ENCODE measurements at places on chromosomes 12 and 14. TPM values are rescaled to one million over a fixed set of nuclear protein-coding genes. Genes with fewer than 3 reads are reported as not detected.
A peak's percentile ranks its signal among the peaks of the same experiment; 100 is the strongest.

DNA sequence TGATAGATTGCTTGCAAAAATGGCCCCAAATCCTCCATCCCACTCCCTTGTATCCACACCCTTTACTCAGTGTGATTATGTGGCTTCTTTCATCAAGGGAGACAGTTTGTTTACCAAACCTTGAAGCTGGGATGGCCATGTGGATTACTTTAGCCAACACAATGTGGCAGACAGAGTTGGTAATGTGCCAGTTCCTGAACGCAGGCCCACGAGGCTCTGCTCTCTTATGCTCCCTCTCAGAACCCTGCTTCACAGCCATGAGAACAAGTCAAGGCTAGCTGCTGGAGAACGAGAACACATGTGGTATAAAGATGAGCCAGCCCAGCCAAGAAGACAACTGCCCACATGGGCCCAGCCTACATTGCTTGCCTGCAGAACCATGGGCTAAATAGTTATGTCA lies 162.3 kb downstream of the NDUFA12 start:
- no peak for DNase-seq

The TPPP2 gene
- total RNA-seq: not detected

The FGF6 gene
- total RNA-seq: not detected

GRCh38 chr12:122895704-122896636 lies at the start of gene VPS37B:
TSS of gene VPS37B (minus strand) at chr12:122896124. CDS start at chr12:122896062, 62 bp downstream.
- peak; percentile 80 for DNase-seq

- no peak for DNase-seq
These were observed 53.6 kb downstream of the FBXW8 start for GRCh38 chr12:116964054-116965050.

The FUT8 gene
- total RNA-seq: 49.7 TPM

DNA sequence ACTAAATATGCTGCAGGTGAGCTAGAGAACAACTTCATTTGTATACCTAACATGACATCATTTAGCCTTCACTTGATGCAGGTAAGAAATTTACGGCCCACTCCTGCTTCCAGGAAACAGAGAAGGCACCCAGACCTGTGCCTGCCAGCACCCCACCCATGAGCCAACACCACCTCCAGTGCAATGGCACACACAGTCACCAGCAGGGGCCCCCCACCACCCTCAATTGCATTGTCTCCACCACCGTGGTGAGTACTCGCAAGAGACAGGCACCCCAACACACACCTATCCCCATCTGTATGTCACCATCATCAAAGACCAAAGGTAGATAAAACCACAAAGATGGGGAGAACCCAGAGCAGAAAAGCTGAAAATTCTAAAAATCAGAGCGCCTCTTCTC lies 107.6 kb downstream of the KLHL28 start:
- no peak for DNase-seq

GRCh38 chr12:51661836-51662235 lies 70.8 kb downstream of the SCN8A start:
- no peak for DNase-seq

- DNase-seq: no peak
These were observed 8.8 kb upstream of the PEX5 start for GRCh38 chr12:7180685-7181084.

The FMNL3 gene
- total RNA-seq: 33.5 TPM

The SMCO2 gene
- total RNA-seq: not detected

DNA sequence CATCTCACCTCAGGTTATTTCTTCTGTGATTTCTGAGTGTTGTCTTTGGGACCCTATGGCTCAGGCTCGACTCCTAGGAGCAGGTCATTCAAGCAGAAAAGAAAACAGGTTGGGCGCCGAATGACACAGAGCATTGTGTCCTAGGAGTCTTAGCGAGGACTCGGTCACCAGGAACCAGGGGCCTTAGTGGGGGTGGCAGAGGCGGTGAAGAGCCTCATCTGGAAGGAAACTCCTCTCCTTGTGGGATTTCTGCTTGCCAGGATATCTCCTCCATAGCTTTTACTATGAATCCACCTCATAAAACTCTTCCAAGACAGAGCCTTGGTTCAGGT lies 630 bp downstream of the PLEKHH1 start:
- no peak for DNase-seq

The OR4E2 gene
- total RNA-seq: not detected

- DNase-seq: no peak
These were observed 12.6 kb upstream of the OR10P1 start for GRCh38 chr12:55624056-55624455.
